ENCODE measurements at places on chromosomes 16 and 17.

DNA sequence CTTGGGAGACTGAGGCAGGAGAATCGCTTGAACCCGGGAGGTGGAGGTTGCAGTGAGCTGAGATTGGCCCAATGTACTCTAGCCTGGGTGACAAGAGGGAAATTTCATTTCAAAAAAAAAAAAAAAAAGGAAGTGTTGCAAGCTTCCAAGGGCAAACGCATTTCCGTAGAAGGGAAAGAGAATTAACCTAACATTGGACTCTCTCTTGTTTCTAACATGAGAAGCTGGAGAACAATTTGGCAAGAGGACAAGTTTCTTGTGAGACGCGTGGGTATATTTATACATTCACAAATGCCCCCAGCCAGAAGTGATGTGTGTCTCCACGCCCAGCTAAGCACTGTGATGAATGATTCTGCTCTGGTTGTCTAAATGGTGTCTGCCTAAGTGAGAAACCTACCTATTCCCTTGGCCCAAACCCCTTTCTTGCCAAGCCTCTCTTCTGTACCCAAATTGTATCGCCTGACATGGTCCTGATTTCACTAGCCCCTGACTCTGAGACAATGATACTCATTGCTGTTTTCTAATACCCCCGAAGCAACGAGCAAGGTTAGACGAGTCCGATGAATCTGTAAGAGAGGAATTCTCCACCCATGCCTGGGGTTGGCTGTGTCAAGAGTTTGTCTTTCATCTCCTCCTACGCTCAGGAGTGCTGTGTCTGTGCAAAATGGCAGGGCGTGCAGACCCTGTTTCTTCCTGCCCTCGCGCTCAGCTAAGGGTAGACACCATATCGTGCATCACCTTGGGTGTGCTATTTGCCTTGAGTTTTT, 14.2 kb upstream of the ST6GALNAC2 start:
- DNase-seq, result no peak

GRCh38 chr17:67082107-67082506, 37.8 kb downstream of the CACNG1 start:
- DNase-seq, result no peak

GRCh38 chr16:55655897-55656681, at the start of gene SLC6A2:
Gene SLC6A2 (plus strand): TSS chr16:55655988. CDS start chr16:55656695, 707 bp downstream.
- no peak for DNase-seq

DNA sequence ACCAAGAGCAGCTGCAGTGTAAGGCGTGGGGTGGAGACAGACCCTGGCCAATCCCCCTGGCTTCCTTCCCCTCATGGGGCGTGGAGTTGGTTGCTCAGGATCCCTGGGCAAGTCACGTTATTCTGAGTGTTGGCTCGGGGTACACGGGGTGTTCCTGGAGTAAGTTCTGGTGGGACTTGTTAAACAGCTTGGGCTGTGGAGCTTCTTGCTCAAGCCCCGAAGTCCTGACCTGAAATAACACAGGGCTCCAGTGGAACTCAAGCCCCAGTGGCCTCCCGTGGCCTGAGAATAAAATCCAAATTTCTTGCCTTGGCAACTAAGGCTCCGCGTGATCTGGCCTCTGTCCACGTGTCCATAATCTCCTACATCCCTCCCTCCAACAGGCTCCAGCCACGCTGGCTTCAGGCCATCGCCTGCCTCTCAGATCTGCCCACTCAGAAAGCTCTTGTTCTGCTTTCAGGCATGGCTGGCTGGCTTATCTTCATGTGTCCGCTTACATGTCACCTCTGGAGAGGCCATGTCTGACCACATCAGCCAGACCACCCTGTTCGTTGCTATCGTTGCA, 49.3 kb upstream of the BCO1 start:
- DNase-seq, result no peak

GRCh38 chr17:7854078-7854777, 638 bp upstream of the TMEM88 start:
- no peak for DNase-seq

GRCh38 chr16:7026639-7027038, 306.0 kb upstream of the RBFOX1 start:
- DNase-seq, result no peak

DNA sequence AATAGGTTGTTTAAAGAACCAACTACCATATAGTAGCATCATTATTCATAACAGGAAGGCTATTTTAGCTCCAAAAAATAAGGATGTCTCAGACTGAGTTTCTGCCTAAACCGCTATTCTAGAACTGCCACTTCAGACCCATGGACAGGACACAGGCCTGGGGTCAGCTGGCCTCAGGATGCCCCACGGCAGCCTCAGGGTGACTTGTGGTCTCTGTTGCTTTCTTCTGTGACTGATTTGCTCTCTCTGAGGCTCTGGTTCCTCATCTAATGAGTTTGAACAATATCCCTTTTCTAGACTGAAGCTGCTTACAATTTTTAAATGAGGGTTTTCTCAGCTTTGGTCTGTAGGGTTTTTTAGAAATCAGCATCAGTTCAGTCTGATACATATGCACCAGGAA, 31.8 kb upstream of the IRF8 start:
- no peak for DNase-seq

DNA sequence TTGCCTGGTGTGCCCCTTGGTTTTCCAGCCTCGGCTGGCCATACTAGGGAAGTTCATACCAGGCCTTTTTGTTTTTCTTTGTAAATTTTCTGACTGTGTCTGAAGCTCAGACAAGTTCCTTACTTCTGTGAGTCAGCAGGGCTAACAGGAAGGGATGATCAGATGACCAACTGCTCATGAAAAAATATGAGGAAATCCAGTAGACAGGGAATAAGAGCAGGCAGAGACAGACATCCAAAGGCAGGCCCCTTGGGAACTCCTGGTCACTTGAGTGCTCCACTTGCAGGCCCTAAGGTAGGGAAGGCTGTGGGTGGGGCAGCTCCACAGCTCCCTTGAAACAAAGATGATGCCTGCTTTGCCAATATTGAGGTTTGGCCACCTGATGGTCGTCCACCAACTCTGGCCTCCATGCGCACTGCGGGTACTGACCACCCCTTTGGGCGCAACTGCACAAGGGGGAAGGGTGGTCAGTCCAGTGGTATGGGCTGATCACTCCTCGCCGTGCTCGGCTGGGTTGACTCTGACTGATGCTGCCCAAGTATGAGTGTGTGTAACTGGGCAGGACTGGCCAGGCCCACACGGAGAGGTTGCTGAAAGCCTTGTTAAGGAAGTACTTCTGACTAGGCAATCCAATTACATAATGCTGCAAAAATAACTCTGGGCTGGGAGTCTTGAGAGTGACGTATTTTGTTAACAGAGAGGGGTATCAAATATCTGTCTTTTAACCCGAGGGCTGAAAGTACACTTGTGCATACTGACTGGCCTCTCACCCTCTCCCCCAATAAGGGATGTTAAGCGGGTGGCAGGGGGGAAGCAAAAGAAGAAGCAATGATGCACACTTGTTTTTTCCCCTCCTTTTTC, 20.8 kb upstream of the ZFHX3 start:
- DNase-seq, result no peak

- DNase-seq, result no peak
These were observed 43.2 kb downstream of the CUEDC1 start for GRCh38 chr17:57911834-57912673.

GRCh38 chr17:8148560-8148959, 3.6 kb downstream of the PER1 start:
- no peak for DNase-seq

DNA sequence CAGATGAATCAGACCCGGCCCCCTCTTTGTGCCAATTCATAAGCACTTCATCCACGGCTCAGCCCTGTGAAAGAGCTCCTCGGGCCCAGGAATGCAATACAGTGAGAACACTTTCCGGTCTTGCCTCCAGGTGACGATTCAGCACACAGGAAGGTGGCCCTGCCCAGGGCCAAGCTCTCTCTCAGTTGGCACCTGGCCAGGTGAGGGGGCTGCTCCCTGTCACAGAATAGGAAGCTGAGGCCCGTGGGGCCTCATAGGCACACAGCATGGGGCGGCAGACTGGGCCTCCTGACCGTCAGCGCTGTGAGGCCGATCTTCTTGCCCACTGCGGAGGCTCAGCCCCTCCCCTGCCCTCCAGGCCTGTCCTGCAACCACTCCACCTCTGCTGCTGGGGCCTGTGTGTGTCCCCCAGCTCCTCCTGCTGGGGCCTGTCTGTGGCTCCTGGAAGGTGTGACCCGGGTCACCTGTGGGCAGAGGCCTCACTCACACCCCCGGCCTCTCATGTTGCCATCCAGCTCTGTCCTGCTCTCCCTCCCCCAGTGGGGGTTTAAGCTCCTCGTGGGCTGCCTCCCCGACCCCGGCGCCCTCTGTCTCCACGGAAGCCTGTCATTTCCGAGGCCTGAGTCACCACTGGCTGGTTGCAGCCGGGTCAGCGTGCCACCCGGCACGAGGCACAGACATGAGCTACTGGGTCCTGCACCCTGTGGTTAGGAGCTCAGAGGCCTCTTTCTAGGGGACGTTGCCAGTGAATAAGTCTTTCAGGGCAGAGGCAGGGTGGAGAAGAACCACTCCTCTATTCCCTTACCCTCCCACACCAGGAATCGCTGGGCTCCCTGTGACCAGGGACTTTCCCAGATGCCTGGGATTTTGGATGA, 114.4 kb downstream of the SEC14L1 start:
- no peak for DNase-seq

GRCh38 chr17:80804466-80804865, 187.2 kb upstream of the CHMP6 start:
- no peak for DNase-seq

- DNase-seq, result no peak
These were observed 224.6 kb upstream of the GOT2 start for GRCh38 chr16:58958749-58959148.

GRCh38 chr16:58046936-58047335, 21.4 kb downstream of the MMP15 start:
- no peak for DNase-seq

DNA sequence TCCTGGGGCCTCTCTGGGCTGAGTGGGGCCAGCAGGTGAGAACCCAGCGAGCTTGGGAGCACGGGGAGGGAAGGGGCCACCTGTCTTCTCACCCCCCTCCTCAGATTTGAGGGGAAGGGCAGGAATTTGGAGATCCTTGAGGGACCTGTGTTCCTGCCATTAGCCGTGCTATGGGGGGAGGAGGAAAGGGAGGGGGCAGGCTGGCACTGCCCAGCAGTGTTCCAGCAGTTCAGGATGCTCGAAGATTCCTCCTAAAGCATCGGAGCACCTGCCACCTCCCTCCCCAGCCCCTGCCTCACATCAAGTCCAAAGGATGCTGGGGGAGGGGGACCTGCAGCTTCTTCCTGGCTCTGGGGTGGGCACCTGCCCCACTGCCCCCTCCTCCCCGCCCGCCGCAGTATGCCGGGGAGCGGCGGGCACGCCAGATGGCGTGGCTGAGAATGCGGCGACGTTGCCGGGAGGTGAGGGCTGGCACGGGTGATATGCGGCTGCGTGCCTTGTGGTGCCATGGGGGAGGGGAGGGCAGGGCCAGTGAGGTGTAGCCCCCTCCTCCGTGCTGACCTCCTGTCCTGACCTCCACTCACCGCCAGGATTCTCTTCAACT, 4.7 kb upstream of the NEUROD2 start:
- DNase-seq, result no peak

Data from activated naive CD4-positive, alpha-beta T cell (primary cell).